ENCODE measurements at places on chromosomes 1 and 21. TPM values are rescaled to one million over a fixed set of nuclear protein-coding genes. Genes with fewer than 3 reads are reported as not detected.

- DNase-seq = no peak
Measured at GRCh38 chr21:30942192-30942591, 60.8 kb upstream of the KRTAP11-1 start.

GRCh38 chr1:180854001-180854400, 58.7 kb upstream of the KIAA1614 start:
- no peak for DNase-seq

DNA sequence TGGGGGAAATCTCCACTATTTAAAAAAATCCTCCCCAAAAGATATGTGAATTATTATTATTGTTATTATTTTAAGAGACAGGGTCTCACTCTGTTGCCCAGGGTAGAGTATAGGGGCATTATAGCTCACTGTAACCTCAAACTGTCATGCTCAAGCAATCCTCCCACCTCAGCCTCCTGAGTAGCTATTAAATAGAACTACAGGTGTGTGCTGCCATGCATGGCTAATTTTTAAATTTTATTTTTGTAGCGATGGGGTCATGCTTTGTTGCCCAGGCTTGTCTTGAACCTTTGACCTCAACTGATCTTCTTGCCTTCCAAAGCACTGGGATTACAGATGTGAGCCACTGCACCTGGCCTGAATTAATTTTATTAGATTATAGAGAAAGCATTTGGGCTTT, 116.8 kb downstream of the RABGAP1L start:
- DNase-seq = no peak

GRCh38 chr1:231040800-231041718, 1.0 kb upstream of the FAM89A start:
- DNase-seq = no peak

GRCh38 chr1:193418745-193419058, 232.3 kb upstream of the B3GALT2 start:
- DNase-seq = no peak

DNA sequence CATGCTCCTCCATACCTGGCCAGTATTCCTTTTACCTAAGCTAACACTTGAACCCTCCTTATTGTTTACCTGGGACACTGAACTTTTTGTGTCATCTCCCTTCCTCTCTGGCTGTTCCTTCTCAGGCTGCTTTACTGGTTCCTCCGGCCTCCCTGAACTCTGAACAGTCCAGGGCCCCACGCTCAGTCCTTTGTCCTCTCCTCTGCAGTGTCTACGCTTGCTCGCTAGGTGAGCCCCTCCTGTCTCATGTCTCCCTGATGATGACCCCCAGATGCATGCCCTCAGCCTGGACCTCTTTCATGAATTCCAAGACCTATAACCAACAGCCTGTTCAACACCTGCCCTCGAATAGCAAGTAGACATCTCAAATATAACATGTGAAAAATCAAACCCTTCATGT, 108.4 kb upstream of the COA6 start:
- no peak for DNase-seq

DNA sequence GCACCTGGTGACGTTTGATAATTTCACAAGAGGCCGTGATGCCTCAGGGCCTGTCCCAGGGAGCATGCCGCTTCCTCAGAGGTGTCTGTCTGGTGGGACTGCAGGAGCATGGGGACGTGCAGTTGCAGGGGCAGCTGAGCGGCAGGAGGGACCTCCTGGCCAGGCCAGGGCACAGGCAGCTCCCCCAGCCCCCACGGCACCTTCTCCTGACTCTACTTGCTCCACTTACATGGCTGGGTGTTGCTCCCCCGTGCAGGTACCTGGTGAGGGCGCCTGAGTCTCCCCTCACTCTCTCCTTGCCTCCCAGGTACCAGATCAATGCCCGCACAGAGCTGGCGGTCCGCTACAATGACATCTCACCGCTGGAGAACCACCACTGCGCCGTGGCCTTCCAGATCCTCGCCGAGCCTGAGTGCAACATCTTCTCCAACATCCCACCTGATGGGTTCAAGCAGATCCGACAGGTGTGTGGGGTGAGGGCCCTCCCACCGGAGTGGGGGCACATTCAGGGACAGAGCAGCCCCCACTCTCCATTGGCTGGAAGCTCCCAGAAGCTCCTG, 108.4 kb downstream of the PDE9A start:
- no peak for DNase-seq

- DNase-seq = no peak
Measured at GRCh38 chr1:119637710-119638109, 10.4 kb downstream of the ZNF697 start.

The IL10 gene
- total RNA-seq = not detected

The VTCN1 gene
- not detected for total RNA-seq

All from RPMI7951 (cell line).